ENCODE measurements at places on chromosomes 16 and 17.

- no peak for DNase-seq
These were observed 101.1 kb downstream of the SMG6 start for GRCh38 chr17:2202302-2202995.

DNA sequence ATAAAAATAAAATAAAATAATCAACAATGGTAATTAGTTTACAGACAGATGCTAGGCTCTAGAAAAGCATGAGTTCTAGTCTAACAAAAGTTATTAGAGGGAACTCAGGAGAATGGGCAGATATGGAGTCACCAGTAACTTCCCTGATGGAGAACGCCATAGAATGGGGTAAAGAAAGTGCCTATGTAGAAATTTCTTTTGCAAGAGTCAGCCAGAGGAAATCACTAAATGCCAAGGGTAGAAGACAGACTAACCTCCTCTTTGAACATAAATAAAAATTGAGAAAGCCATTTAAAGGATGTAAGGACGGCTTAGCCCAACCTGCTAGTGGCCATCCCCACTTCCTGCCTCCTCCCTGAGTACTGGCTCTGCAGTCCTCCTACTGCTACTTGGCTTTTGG lies 141.6 kb downstream of the VPS53 start:
- DNase-seq = no peak

DNA sequence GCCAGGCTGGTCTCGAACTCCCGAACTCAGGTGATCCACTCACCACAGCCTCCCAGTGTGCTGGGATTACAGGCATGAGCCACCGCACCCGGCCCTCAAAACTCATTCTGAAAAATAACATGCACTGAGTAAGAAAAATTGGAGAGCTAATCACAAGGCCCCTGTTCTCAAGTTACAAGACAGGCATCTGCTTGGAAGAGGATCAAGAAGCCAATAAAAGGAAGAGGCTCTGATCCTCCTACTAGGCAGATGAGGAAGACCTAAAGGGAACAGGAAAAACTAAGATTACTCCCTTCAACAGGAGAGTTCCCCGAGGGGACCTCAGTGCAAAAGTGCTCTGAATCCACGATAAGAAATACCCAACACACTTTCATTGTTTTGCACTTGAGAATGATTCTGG lies 18.4 kb downstream of the BLMH start:
- DNase-seq = no peak

DNA sequence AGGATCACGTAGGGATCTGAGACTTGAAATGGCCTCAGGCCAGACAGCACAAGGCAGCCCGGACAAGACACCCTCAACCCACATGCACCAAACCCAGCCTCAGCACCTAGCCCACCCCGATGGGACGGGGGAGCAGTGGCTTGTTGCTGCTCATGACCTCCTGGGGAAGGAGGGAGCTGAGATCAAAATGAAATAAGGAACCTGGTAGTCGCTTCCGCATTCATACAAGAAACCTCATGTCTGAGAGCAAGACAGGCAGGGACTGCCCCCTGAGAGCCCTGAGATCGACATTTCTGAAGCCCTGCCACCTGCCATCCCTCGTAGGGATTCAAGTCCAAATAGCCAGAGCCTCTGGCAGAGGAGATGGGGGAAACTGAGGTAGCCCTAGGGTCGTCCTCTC lies 5.7 kb upstream of the CEP131 start:
- DNase-seq = no peak

DNA sequence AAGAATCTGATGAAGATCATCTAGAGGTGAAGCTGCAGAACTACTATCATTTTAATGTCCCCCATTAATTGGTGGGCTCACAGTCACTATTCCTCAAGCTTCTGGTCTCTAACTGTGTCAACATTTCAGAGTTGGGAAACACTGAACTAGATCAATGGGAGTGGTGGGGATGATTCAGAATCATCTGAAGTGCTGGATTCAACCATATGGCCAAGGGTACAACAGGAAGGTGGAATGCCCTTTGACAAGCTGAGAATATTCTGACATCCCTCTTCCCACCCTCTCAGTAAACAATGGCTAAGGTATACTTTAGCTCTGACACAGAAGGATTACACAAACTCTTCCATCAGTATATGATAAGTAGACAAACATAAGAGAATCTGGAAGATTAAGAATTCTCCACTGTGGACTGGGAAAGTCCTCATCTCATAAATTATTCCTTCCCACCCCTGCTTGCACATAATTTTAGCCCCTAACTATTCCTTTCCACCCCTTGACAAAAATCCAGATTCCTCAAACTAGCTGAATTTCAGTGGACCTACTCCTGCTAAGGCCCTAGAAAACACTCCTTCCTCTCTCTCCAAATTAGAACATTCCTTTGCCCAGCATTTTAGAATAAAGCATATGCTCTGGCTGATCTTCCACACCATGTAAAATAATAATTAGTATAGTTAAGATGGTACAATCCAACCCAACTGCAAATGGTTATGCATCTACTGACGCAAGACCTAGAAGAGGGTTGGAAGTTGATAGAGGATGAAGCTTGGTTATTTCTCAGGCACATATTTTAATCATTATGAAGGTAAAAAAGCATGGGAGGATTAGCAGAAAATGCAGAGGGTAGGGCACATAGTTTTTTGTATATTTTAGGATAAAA lies 16.3 kb upstream of the RFFL start:
- DNase-seq = no peak

GRCh38 chr16:56199164-56199563 lies 7.9 kb downstream of the GNAO1 start:
- no peak for DNase-seq

- DNase-seq = no peak
These were observed 154.0 kb upstream of the ASIC2 start for GRCh38 chr17:33447090-33447489.

- peak; percentile 77 for DNase-seq
These were observed at the start of gene STAT5B for GRCh38 chr17:42276359-42276608. STAT5B (minus strand) TSS chr17:42276391; CDS start chr17:42232127, 44,264 bp downstream.

DNA sequence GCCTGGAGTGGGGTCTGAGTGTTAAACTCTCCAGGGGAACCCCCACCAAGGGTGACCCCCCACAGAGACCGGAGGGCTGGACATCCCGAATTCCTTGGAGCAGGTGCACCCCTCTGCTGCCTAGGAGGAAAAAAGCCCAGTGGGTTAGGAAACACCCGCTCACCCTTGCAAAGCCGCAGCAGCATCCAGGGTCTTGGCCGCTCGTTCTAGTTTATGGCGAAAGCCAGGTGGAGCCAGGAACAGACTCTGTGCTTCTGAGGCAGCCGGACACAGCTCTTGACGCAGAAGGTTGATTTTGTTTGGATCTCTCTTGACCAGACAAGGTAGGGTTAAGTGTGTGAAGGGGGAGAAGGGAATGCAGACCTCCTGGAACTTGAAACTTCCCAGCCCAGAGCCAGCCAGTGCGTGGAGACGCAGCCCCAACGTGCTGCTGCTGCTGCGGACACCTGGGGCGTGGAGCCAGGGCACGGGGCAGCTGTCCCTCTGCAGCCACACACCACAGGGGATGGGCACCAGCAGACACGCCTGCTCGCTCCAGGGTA lies 154.5 kb downstream of the LAT start:
- no peak for DNase-seq

DNA sequence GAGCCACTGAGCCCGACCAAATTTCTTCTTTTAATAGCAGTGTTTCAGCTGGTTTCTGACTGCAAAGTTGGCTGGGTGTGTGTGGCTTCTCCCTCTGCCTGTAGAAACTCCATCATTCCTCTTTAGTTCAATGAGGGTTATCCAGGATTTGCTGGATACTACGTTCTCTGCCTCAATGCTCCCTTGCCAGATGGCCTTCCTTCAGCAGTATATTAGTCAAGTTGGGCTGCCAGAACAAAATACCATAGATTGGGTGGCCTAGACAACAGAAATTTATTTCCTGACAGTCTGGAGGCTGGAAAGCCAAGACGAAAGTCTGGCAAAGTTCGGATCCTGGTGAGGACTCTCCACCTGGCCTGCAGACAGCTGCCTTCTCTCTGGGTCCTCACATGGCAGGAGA lies 103.7 kb downstream of the NOG start:
- DNase-seq = no peak

DNA sequence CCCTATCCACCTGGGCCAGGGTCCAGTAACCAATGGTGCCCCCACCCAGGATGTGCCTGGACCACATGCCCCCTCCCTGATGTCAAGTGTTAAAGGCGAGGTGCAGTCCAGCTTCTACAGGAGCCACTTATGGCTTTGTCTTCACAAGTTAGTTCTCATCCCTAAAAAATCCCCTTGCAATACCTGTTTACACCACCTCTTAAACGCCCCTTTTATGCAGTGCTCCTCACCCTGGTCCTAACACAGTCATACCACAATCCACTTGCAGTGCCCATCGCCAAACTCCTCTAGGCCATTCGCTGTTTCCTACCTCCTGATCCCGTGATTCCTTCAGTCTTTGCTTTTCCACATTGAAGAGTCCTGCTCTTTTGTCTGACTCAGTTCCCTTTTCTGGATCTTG lies 7.1 kb downstream of the GLYR1 start:
- DNase-seq = no peak

- no peak for DNase-seq
These were observed 5.7 kb upstream of the NR1D1 start for GRCh38 chr17:40105861-40106759.

- no peak for DNase-seq
These were observed 47.9 kb downstream of the TOM1L2 start for GRCh38 chr17:17924131-17924856.

DNA sequence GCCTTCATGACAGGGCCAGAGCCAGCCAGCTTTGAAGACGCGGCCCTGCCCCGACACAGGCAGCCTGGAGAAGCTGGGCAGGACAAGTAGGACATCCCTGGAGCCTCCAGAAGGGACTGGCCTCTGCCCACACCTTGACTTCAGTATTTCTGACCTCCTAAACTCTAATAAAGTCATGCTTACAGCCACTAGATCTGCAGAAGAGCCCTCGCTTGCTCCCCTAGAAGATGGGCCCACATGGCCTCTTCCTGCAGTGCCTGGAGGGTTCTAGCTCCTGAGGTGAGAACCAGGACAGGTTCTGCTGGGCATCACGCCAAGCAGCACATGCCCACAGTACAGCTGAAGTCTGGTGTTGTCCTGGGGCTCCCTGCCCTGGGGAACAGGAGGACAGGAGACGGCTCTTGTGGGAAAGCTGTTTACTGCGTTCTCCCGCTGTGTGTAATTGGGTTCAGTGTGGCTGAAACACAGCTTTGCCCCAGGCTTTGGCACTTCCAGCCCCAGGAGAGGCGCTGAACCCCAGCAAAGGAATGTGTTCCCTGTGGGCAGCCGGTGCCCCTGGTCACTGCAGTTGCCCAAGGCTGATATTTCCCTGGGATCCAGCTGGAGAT lies 2.6 kb downstream of the APRT start:
- no peak for DNase-seq

DNA sequence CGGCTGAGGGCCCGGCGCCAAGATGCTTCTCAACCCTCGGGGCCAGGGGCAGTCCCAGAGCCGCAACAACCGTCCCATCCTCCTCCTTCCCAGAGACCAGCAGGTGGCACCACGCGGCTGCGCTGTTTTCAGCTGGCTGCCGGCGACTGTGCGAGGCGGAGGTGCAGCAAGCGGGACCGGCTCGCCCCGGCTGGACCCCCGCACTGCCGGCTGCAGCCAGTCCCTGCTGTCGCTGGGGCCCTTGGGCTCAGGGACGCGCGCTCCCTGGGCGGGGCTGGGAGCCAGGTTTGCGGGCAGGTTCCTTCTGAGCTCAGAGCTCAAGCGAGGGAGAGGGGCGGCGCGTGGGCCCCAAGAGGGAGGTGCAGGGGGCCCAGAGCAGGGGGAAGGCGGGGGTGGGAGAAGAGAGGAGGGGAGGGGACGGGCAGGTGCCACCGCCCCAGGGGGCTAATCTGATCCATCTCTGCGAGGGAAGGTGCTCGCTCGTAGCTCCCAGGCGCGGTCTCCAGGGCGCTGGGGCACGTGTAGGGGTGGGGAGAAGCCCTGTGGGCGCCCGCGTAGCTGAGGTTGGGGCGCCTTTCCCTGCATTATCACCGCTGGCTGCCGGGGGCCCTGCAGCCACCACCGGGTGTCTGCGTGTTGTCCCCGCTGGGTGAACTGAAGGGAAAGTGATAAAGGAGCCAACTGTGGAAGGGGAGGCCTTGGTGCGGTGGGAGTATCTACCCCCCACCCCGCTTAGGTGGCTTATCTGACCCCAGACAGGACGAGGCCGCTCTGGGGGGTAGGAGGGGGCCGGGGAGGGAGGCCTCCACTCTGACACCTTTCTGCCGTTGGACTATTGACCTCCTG lies 24.2 kb downstream of the STAT5A start:
- DNase-seq = no peak

DNA sequence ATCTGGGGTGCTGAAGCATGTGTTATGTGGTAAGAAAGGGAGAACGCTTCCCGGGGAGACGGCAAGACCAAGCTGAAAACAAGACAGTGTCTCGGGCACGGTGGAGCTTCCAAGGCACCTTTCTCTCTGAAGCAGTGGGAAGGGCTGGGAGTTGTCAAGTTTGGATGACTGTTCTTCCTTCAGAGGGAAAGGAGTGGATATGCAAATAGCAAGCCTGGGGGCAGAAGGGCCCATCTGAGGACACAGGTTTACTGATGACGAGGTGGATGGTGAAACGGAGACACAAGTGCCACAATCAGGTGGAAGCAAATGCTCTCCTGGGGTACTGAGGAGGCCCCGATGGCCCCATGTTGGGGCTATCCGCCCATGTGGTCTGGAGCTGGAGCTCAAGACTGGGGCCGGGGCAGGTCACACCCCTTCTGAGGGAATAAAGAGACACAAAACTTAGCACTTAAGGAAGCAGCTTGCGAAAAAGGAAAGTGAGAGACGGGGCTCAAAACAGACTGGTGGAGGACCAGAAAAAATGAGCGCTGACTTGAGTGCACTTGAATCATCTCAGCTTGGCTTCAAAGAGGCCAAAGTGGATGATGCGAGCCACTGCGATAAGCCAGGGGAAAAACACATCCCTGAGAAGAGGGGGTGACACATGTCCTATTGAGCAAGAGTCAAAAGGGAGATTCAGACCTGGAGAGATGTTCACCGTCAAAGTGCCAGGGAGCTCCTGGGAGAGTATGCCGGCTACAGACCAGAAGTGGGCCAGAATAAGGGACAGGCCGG lies 34.8 kb upstream of the MTSS2 start:
- DNase-seq = no peak

GRCh38 chr17:39838057-39838456 lies 26.1 kb downstream of the IKZF3 start:
- no peak for DNase-seq

- no peak for DNase-seq
These were observed 46.3 kb downstream of the CYB5D2 start for GRCh38 chr17:4189280-4189679.

- DNase-seq = no peak
These were observed 21.0 kb downstream of the SLC7A6OS start for GRCh38 chr16:68289621-68290329.

GRCh38 chr16:53947642-53948041 lies 243.7 kb downstream of the FTO start:
- no peak for DNase-seq

DNA sequence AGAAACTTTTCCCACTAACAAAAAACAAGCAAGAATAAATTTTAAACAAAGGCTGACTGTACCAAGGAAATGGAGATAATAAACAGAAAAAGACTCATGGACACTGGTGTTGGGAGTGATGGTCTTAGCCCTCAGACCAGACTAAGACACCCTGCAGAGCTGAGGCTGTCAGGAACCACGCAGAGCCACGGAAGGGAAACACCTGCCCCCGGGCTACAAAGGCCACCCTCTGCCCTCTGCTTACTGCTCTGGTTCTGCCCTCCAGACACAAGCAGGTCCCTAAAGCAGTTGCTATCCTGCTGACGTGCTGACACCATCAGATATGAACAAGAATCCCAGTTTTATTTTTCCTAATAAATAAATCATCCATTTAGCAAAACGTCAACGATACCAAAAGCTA lies 80.0 kb downstream of the ANKRD11 start:
- DNase-seq = no peak

Measured in RKO (cell line).